ENCODE measurements at places on chromosomes 16 and 17.

DNA sequence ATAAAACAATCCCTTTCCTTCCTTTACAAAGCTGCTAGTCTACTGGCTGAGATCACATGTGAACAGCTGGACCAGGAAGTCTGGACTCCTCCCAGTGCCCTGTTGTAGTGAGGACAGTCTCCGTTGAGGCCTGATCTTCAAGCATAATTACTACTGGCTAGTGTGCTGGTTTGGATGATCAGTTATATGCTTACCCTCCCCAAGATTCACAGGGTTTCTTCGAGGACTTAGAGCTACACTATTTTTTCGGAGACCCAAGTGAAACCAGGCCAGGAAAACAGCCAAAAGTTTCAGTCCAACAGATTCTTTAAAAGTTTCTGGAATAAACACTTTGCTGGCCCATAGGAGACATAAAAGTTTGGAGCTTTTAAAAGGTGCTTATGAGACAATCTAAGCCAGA is 194.9 kb upstream of the CDH11 start:
- DNase-seq = no peak

DNA sequence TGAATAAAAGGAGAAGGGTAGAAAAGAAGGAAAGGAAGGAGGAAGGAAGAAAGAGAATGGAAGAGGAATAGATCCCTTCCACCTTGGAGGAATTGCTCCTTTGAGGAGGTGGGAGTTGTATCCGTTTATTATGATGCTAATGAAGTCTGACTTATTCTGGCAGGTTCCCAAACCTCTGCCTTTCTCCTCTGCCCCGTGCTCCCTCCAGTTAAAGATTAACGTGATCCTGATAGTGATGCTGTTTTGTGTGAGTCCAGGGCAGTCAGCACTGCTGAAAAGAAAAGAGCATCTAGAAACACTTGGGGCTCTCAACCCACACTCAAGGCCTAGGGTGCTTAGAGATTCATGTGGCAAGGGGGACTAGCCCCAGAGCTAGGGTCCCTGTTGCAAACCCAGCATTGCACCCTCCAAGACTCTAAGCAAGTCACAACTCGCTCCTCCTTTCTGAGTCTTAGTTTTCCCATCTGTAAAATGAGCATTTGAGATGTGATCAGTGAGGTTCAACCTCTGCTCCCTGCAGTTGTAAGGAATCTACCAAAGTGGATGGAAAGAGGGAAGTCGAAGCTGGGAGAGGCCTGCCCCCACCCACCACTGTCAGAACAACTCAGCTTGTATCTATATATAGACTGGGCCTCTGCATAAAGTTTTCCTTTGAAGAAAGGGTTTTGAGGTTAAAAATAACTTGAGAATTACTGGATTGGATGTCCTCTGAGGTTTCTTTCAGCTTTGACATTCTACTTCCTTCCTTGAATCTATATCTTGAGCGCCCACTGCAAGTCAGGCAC is 46.9 kb upstream of the TMEM132E start:
- no peak for DNase-seq

DNA sequence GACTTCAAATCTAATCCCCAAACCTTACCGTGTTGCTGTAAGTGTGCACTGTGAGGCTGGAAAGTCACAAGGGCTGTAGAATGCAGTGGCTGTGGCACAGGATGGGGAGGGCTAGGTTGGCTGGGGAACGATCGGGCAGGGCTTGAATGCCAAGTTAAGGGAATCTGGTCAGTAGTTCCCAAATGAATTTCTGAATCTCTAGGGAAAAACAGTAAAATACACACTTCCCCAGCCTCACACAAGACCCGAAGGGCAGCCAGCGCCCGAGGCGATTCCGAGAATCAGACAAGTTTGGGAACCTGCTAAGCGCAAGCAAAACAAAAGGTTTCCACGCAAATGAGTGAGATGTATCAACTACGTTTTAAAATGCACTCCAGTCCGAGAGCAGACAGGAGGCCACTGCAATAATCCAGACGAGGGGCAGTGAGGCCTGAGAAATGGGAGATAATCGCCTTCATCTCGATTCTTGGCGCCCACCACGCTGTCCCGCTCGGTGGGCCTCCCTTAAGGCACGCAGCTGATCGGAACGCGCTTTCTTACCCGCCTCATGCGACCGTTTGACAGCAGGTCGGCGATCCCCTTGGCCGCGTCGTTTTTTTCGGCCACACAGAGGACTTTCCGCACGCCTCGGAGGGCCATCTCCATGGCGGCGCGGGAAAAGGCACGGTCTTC is 599 bp downstream of the TOP3A start:
- no peak for DNase-seq

DNA sequence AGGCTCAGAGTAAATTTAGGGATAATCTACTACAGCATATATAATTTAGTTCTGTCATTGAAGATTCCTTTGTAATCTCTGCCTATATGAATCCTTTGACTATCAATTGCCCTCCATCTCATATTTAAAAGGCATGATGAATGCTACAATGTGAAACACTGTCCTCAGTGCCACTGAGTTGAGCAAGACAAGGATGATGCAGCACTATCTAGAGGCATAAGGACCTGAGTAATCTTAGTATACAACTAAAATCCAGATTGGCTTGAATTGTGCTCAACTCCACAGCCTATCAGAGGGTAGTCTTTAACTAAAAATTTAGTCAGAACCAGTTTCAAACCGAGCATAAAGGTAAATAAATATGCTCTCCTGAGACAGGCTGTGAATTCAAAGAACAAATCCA is 11.6 kb upstream of the STRADA start:
- no peak for DNase-seq

- DNase-seq = no peak
These were observed 6.6 kb downstream of the UBALD1 start for GRCh38 chr16:4607841-4608703.

DNA sequence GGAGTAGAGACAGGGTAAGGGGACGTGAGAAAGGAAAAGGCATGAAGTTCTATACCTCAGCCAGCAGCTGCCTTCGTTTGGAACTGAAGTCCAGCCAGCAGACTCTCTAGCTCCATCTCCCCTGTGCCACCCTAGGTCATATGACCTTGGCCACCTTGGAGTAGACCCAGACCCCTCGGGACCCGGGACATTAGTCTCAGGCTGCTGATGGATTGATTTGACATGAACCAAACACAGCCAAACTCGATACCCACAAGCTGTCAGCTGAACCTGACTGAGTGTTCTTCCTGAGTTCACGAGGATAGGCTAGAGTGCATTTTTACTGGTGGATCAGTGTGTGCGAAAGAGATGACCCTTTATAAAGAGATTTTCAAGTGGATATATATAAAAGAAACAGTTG is 68.5 kb downstream of the YPEL2 start:
- DNase-seq = no peak

GRCh38 chr16:69105501-69106361 is at the start of gene HAS3:
Gene HAS3 (plus strand): TSS chr16:69105653. CDS start chr16:69109396, 3,743 bp downstream.
- DNase-seq = no peak

GRCh38 chr17:44797802-44798201 is 32.3 kb downstream of the GJC1 start:
- no peak for DNase-seq

- no peak for DNase-seq
These were observed 524.3 kb downstream of the MAF start for GRCh38 chr16:79076047-79076767.

DNA sequence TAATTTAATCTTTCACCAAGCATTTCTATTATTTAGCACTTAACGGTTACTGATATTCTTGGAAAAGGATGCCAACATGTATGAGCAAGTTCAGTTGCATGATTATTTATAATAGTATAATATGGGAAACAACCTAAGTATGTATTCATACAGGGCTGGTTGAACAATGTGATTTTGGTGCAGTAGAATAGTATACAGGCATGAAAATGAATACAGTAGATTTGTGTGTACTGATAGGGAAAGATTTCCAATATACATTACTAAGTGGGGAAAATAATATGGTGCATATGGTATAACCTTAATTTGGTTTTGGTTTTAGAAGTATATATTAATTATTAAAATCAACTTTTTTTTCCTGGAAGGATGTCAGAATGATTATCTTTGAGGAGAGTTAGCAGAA is 109.1 kb downstream of the SPECC1 start:
- no peak for DNase-seq

DNA sequence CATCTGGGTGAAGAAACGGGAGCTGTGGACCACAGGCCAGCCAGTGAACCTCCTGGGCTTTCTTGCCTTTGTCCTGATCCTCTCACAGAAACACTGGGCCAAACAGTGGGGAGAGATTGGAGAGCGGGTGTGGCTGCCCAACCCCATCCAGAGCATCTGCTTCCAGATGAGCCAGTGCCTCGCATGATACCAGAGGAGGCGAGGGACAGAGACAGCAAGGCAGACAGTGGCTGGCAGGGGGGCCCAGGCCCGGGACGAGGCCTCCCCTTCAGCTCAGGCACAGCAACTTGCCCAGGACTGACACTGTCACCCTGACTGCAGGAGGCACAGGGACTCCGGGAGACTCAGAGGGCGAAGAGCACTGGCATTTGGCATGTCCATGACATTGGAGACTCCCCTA is 12.0 kb downstream of the ARHGEF15 start:
- no peak for DNase-seq

GRCh38 chr17:50205963-50206505 is 4.6 kb upstream of the COL1A1 start:
- no peak for DNase-seq

- no peak for DNase-seq
These were observed 39.6 kb downstream of the PPL start for GRCh38 chr16:4897328-4897727.

DNA sequence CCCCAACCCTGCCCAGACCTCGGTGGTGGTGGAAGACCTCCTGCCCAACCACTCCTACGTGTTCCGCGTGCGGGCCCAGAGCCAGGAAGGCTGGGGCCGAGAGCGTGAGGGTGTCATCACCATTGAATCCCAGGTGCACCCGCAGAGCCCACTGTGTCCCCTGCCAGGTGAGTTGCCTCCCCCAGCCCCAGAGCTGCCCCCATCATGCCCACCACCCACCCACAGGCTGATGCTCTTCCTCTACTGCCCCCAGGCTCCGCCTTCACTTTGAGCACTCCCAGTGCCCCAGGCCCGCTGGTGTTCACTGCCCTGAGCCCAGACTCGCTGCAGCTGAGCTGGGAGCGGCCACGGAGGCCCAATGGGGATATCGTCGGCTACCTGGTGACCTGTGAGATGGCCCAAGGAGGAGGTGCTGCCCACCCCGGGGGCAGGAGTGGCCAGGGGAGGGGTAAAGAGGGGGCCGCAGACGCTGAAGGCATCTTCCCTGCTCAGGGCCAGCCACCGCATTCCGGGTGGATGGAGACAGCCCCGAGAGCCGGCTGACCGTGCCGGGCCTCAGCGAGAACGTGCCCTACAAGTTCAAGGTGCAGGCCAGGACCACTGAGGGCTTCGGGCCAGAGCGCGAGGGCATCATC is 8.4 kb downstream of the GALK1 start:
- no peak for DNase-seq

- no peak for DNase-seq
These were observed 3.1 kb upstream of the SOX9 start for GRCh38 chr17:72117535-72118334.

- DNase-seq = no peak
These were observed 9.0 kb downstream of the DNAAF8 start for GRCh38 chr16:4743226-4743878.

DNA sequence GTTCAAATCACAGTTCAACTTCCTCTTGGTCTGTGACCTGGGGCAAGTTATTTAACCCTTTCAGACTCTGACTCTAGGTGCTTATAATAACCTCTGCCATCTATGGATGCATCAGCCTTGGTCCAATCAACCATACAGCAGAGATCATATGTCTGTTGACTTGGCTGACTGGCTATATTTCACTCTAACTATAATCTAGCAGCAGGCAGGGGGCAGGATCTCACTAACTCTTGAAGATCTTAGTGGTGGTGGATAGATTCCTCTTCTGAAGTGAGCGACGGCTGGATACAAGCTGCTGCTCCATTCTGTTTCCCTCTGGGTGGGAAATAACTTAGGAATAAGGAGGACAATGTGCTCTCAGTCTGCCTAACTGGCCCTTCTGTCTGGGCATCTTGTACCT is 146.6 kb downstream of the SKAP1 start:
- DNase-seq = no peak

DNA sequence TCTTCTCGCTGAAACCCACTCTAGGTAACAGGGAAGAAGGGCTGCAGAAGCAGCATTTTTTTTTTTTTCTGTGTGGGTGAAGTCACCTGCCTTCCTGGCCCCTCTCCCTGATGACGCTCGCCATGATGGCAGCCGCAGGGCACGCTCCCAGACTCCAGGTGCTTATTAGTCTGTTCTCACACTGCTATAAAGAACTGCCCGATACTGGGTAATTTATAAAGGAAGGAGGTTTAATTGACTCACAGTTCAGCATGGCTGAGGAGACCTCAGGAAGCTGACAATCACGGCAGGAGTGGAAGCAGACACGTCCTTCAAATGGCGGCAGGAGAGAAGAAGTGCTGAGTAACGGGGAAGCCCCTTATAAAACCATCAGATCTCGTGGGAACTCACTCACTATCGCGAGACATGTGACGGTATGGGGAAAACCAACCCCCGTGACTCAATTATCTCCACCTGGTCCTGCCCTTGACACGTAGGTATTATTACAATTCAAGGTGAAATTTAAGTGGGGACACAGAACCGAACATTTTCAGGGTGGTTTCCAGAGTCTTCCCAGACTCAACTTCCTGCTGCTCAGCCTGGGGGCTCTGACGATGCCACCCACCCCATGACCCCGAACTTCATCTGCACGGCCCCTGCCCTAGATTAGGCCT is 34.9 kb upstream of the NLRP1 start:
- DNase-seq = no peak

DNA sequence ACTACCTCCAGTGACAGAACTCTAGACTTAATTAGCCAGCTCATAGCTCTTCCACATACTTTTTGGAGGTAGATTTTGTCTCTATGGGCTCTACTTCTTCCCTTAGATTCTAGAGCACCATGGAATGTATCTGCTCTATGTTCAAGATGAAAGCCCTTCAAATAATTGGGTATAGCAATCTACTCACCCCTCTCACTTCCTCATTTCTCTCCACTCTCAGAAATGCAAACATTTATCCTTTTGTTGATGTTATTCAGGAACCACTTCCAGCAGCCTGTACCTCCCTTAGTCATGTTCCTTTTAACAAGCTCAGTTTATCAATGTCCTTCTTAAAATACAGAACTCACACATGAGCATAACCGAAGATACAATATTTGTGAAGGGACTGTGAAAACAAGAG is 78.5 kb downstream of the GRIN2A start:
- no peak for DNase-seq

- DNase-seq = no peak
These were observed 95.3 kb upstream of the XYLT1 start for GRCh38 chr16:17566075-17566474.

GRCh38 chr16:4803401-4803844 is 990 bp upstream of the ROGDI start:
- no peak for DNase-seq

- no peak for DNase-seq
These were observed 39.7 kb upstream of the MEAK7 start for GRCh38 chr16:84544031-84544773.

GRCh38 chr17:59355030-59355701 is 23.7 kb downstream of the YPEL2 start:
- DNase-seq = no peak

- no peak for DNase-seq
These were observed 95.9 kb upstream of the AXIN2 start for GRCh38 chr17:65657251-65657828.

GRCh38 chr17:68822719-68823289 is 132.4 kb downstream of the ABCA8 start:
- DNase-seq = no peak

GRCh38 chr16:66342294-66342900 is 24.1 kb upstream of the CDH5 start:
- no peak for DNase-seq

- DNase-seq = no peak
These were observed 162.3 kb downstream of the UTP18 start for GRCh38 chr17:51422634-51423033.

All from coronary artery (tissue), 2 donors.